ENCODE measurements at places on chromosomes 13 and 19. TPM values are rescaled to one million over a fixed set of nuclear protein-coding genes. Genes with fewer than 3 reads are reported as not detected.

DNA sequence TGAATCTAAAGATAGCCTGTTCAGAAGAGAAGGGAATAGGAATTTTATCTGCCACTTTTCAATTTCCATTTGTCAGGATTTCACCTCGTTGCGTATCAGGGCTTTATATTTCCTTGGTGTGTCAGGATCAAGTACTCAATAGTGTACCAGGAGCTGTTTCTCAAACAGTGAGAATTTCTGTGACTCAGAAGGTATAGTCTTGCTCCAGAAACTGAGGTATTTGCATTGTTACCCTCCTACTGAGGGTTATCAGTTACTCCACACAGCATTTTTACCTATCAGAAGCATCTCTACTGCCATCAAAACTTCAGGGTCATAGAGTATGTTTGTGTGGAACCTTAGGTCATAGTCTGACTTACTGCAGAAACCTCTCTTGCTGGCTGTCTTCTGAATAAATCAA, 271.7 kb upstream of the EDNRB start:
- H3K27ac ChIP-seq, result no peak overlapping the region
- no peaks in the 10 kb centered on the region for H3K36me3 ChIP-seq
- no peak overlapping the region for H3K4me3 ChIP-seq
- H3K4me1 ChIP-seq, result no peaks in the 10 kb centered on the region
- no peaks in the 10 kb centered on the region for H3K27me3 ChIP-seq
- no peak for DNase-seq

DNA sequence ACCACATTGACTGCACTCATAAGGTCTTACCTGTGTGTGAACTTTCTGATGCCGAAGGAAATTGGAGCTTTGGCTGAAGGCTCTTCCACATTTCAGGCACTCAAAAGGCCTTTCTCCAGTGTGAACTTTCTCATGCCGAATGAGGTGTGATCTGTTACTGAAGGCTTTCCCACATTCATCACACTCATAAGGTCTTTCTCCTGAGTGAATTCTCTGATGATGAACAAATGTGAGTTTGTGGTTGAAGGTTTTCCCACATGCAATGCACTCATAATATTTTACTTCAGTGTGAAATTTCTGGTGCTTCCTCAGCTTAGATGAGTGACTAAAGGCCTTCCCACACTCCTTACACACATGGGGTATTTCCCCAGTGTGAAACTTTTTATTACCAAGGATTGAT, 5.7 kb downstream of the ZNF132 start:
- no peak overlapping the region for H3K27ac ChIP-seq
- no peak overlapping the region for H3K4me3 ChIP-seq
- H3K4me1 ChIP-seq, result no peaks in the 10 kb centered on the region
- H3K36me3 ChIP-seq, result no peaks in the 10 kb centered on the region
- H3K27me3 ChIP-seq, result no peaks in the 10 kb centered on the region
- DNase-seq, result no peak

GRCh38 chr19:50384685-50385535, 763 bp downstream of the POLD1 start:
- peaks cover 10% of the 10 kb centered on the region for H3K4me1 ChIP-seq
- 0 out of 2 replicates have a peak, but pooled peaks cover 10% of the 10 kb centered on the region for H3K36me3 ChIP-seq
- H3K27me3 ChIP-seq, result no peaks in the 10 kb centered on the region
- 0 out of 2 replicates have a peak overlapping the region, but pooled peaks have one; percentile 13 for H3K27ac ChIP-seq

- H3K27me3 ChIP-seq, result peaks cover 46% of the 10 kb centered on the region
- no peak for DNase-seq
- no peak overlapping the region for H3K27ac ChIP-seq
Measured at GRCh38 chr19:30733826-30734550, 361.8 kb downstream of the ZNF536 start.

GRCh38 chr13:30750036-30750435, 14.7 kb downstream of the ALOX5AP start:
- H3K27ac ChIP-seq, result no peak overlapping the region
- H3K27me3 ChIP-seq, result no peaks in the 10 kb centered on the region
- H3K4me3 ChIP-seq, result no peak overlapping the region
- peaks cover 1% of the 10 kb centered on the region for H3K4me1 ChIP-seq
- no peak for DNase-seq
- H3K36me3 ChIP-seq, result no peaks in the 10 kb centered on the region

DNA sequence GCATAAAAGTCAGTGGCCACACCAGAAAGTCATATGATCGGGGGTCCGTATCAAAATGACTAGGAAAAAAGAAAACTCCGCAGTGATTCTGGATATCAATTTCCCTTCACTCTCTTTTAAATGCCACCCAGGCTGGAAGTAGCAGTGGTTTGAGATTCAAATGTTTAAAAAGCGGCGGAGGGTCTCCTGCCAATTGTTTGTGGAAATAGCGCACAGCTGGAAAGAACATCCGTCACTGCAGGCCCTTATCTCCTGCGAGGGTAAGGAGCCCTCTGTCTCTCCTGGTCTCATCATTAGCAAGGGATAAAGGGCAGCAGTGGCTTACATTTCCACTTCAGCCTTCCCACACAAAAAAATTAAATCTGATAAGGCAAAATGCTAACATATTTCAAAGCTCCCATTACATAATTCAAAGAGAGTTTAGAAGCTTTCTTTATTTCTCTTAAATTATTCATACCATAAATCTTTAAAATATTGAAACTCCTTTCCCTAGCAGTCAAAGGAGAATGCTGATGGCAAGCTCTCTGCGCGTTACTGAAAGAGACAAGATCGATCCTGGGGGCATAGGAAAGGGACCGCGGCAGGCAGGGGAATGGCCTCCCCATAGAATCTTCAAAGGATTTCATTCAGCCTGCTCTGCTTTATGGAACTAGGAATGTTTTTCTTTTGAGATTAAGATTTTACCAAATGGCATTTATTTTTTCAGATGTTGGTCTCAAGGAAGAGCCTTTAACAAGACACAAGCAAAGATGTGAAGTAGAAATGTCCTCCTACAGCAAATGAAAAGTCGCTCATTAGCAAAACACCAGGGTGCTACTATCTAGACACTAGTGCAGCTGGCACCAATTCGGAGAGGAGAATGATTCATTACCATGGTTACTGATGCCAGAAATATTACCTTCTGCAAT, 35.0 kb downstream of the AMER2 start:
- no peaks in the 10 kb centered on the region for H3K4me1 ChIP-seq
- H3K4me3 ChIP-seq, result no peak overlapping the region
- no peak for DNase-seq
- H3K36me3 ChIP-seq, result no peaks in the 10 kb centered on the region
- no peak overlapping the region for H3K27ac ChIP-seq
- peaks cover 86% of the 10 kb centered on the region for H3K27me3 ChIP-seq

GRCh38 chr13:58500938-58501337, 869.4 kb downstream of the PCDH17 start:
- no peak overlapping the region for H3K27ac ChIP-seq
- H3K4me3 ChIP-seq, result no peak overlapping the region
- H3K36me3 ChIP-seq, result no peaks in the 10 kb centered on the region

- H3K4me3 ChIP-seq, result peak overlapping the region; percentile 90
- DNase-seq, result no peak
- H3K4me1 ChIP-seq, result peaks cover 73% of the 10 kb centered on the region
- no peaks in the 10 kb centered on the region for H3K27me3 ChIP-seq
- peaks cover 38% of the 10 kb centered on the region for H3K36me3 ChIP-seq
- H3K27ac ChIP-seq, result peak overlapping the region; percentile 98
Measured at GRCh38 chr19:11092181-11092538, 2.9 kb downstream of the LDLR start.

DNA sequence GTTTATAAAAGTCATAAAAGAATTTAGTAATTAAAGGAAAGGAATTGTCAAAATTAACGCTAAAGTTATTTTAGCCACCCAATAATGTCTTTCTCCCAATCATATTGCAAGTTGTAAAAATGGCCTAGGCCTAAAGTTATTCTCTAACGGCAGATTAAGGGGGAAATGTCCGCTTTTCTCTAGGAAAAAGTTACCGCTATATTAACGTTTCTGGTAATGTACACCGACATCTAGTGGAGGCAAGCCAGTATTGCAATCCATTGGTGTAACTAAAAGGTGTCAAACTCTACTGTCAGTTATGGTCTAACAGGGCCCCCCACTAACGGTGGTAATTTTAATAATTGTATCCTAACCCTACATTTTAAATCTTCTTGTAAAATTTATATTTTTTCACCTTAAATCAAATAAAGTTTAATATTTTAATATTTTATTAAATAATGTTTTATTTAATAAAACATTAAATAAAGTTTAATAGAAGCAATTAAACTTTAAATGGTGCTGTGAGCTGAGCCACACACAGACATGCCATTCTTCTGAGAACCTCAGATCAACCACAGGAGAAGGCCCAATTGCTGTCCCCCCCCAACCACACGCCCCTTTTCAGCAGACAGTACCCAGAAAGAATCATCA, 35.9 kb upstream of the ZSCAN5A start:
- H3K27me3 ChIP-seq, result peaks cover 48% of the 10 kb centered on the region
- H3K4me1 ChIP-seq, result no peaks in the 10 kb centered on the region
- no peak overlapping the region for H3K27ac ChIP-seq
- H3K36me3 ChIP-seq, result no peaks in the 10 kb centered on the region
- H3K4me3 ChIP-seq, result no peak overlapping the region
- no peak for DNase-seq

DNA sequence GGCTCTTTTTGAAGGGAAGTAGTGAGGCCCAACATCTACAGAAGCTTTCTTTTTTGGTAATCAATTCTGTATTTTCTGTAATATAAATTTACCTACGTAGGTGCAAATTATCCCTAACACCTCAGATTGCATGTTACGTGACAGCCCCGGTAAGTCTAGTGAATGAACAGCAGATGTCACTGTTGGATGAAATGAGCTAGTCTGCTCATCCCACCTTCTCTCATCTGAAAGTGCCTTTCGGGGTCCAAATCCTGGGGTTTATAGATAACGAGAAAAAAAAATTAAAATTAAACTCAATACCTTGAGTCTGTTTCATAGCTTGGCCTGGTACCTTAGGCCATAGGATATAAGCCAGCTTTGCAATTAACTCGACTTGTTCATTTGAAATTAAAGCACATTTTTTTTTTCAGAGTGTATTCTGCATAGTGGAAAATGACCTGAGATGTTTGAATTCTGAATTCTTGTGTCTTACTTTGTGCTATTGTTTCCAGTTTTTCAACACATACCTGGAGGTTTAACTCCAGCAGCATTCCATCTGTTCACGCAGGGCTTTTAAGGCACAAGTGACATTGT, 548.2 kb downstream of the GPC5 start:
- no peaks in the 10 kb centered on the region for H3K27me3 ChIP-seq
- H3K36me3 ChIP-seq, result no peaks in the 10 kb centered on the region
- no peak for DNase-seq
- H3K27ac ChIP-seq, result no peak overlapping the region
- no peak overlapping the region for H3K4me3 ChIP-seq
- H3K4me1 ChIP-seq, result no peaks in the 10 kb centered on the region

DNA sequence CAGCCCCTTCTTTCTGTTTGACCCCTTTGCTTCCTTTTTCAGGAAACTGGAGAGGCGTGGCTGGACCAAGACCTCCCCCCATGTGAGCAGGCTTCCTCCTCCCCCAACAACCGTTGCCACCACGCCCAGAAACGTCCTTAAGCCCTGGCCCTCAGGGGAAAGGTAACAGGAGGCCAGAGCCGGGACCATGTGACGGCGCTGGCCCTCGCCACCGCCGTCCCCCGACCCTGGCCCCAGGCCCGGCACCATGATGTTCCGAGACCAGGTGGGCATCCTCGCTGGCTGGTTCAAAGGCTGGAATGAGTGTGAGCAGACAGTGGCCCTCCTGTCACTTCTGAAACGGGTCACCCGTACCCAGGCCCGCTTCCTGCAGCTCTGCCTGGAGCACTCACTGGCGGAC, 14.4 kb downstream of the SAMD4B start:
- no peak for DNase-seq
- no peak overlapping the region for H3K4me3 ChIP-seq
- H3K4me1 ChIP-seq, result peaks cover under 1% of the 10 kb centered on the region
- H3K27me3 ChIP-seq, result no peaks in the 10 kb centered on the region

DNA sequence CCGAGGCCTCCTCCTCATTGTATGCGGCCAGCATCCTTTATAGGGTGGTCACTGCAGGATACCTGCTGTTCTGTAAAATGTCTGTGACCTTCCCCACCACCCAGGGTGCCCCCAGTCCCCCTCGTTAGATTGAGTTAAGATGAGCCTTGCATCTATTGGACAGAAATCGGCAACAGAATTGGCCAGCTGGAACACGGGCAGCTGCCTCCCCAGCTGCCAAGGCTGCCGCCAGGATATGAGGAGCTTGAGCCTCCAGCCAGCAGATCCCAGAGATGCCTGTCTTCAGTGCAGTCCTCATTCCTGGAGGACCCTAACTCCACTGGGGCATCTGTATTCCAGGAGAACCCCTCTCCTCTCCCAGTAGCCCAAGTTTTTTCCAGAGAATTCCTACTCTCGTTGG, 463.0 kb downstream of the TSHZ3 start:
- H3K27me3 ChIP-seq, result peaks cover 18% of the 10 kb centered on the region
- no peak for DNase-seq
- no peaks in the 10 kb centered on the region for H3K4me1 ChIP-seq
- H3K36me3 ChIP-seq, result no peaks in the 10 kb centered on the region
- H3K27ac ChIP-seq, result no peak overlapping the region

GRCh38 chr13:91100944-91101343, 246.5 kb upstream of the MIR17HG start:
- no peaks in the 10 kb centered on the region for H3K4me1 ChIP-seq
- H3K27me3 ChIP-seq, result no peaks in the 10 kb centered on the region
- DNase-seq, result no peak
- no peak overlapping the region for H3K27ac ChIP-seq

GRCh38 chr19:57701625-57702024, 7.4 kb downstream of the ZNF154 start:
- no peak for DNase-seq
- no peaks in the 10 kb centered on the region for H3K36me3 ChIP-seq
- no peak overlapping the region for H3K27ac ChIP-seq
- no peak overlapping the region for H3K4me3 ChIP-seq
- H3K4me1 ChIP-seq, result no peaks in the 10 kb centered on the region

DNA sequence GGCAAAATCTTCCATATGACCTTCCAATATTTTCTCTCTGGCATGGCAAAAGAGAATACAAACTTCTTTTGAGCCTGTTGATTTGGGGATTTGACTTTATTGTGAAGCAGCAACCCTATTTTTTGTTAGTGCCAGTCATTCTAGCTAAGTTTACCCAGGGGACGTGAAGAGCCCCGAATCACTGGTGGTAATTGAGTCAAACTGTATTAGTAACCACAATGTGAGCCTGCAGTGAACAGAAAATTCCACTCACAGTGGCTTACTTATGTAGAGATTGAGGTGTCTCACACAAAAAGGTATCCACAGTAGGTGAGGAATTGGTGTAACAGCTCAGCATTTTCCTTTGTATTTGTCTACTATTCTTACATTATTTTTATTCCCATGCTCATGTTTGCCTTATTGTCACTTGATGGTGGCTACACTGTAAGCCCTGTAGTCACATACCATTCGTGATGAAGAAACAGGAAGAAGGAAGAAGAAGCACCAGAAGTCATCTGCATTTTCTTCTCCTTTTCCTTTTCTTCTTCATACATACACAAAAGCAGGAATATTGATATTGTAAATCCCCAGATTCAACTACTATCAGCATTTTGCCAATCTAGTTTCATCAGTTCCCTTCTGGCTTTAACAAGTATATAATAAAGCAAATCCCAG, 33.3 kb upstream of the MYCBP2 start:
- no peaks in the 10 kb centered on the region for H3K36me3 ChIP-seq
- no peaks in the 10 kb centered on the region for H3K4me1 ChIP-seq
- no peak overlapping the region for H3K27ac ChIP-seq

GRCh38 chr13:77720988-77721387, 23.5 kb downstream of the SLAIN1 start:
- no peak for DNase-seq
- no peaks in the 10 kb centered on the region for H3K27me3 ChIP-seq
- H3K4me3 ChIP-seq, result no peak overlapping the region
- no peak overlapping the region for H3K27ac ChIP-seq
- H3K36me3 ChIP-seq, result 0 out of 2 replicates have a peak, but pooled peaks cover 3% of the 10 kb centered on the region

GRCh38 chr19:49469828-49470614, 4.0 kb upstream of the FLT3LG start:
- no peak overlapping the region for H3K4me3 ChIP-seq
- H3K27ac ChIP-seq, result no peak overlapping the region
- no peaks in the 10 kb centered on the region for H3K36me3 ChIP-seq

Gene UHRF1
- 48.9 TPM for total RNA-seq

Gene PRTN3
- not detected for total RNA-seq

Gene KCTD4
- total RNA-seq, result not detected

Gene CRX
- not detected for total RNA-seq

Gene CASP14
- 0.58 TPM for total RNA-seq
